ENCODE measurements at places on chromosomes 12 and 14.

DNA sequence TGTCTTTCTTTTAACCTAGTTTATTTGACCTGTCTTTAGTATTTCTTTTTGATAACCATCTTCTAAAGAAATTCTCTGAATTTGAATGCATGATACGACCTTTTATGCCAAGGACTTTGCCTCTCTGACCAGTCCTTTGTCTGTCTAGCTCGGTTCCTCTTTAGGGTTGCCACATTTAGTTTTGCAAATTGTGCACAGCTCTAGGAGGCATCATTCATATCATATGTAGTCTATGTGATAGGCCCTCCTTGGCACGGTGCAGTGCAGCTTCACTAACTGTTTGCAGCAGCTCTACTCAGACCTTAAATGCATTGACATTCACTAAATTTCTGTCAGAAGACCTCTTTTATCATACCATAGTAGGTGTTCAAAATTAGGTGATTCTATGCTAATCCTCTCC is 75.6 kb downstream of the USP15 start:
- H3K36me3 ChIP-seq, result no peaks in the 10 kb centered on the region
- H3K27me3 ChIP-seq, result no peaks in the 10 kb centered on the region
- no peak overlapping the region for H3K27ac ChIP-seq
- no peaks in the 10 kb centered on the region for H3K4me1 ChIP-seq
- DNase-seq, result no peak
- H3K4me3 ChIP-seq, result no peak overlapping the region

GRCh38 chr12:14962153-14962539 is 745 bp upstream of the ARHGDIB start:
- no peaks in the 10 kb centered on the region for H3K4me1 ChIP-seq
- no peak overlapping the region for H3K4me3 ChIP-seq
- no peak overlapping the region for H3K27ac ChIP-seq
- H3K36me3 ChIP-seq, result no peaks in the 10 kb centered on the region
- no peak for DNase-seq
- H3K27me3 ChIP-seq, result no peaks in the 10 kb centered on the region

GRCh38 chr12:110846615-110847566 is at the start of gene CCDC63:
CCDC63 (plus strand) TSS chr12:110846987; CDS start chr12:110852955, 5,968 bp downstream.
- DNase-seq, result no peak
- no peaks in the 10 kb centered on the region for H3K27me3 ChIP-seq
- H3K36me3 ChIP-seq, result no peaks in the 10 kb centered on the region
- peaks cover 5% of the 10 kb centered on the region for H3K4me1 ChIP-seq

- no peak overlapping the region for H3K27ac ChIP-seq
- DNase-seq, result no peak
- H3K4me3 ChIP-seq, result no peak overlapping the region
- H3K27me3 ChIP-seq, result no peaks in the 10 kb centered on the region
Measured at GRCh38 chr12:54351341-54351740, 12.9 kb downstream of the GPR84 start.

GRCh38 chr12:132723015-132723763 is 12.5 kb downstream of the PGAM5 start:
- H3K36me3 ChIP-seq, result peaks cover 27% of the 10 kb centered on the region
- H3K27me3 ChIP-seq, result no peaks in the 10 kb centered on the region
- no peak overlapping the region for H3K4me3 ChIP-seq
- H3K4me1 ChIP-seq, result peaks cover 8% of the 10 kb centered on the region
- H3K27ac ChIP-seq, result peak overlapping the region; percentile 13

DNA sequence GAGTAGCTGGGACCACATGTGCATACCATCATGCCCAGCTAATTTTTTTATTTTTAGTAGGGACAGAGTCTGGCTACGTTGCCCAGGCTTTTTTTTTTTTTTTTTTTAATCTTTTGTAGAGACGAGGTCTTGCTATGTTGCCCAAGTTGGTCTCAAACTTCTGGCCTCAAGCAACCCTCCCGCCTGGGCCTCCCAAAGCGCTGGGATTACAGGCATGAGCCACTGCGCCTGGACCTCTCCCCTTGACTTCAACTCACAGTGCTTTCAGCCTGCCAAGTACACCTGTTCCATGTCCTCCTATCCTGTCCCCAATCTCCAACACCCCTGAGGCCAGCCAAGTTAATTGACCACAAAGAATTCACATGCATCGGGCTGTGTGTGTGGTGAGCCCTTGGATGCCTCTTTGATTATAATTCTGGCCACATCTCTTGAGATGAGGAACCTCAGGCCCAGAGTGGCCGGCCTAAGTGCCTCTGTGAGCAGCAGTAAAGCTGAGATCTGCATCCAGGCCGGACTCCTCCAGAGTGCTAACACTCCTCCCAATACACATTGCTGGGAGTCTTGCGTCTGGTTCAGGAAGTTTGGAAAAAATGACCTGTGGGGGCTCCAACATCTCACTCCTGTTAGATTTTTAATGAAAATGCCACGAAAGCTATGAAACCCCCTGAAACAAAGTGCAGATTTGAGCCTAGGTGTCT is 6.8 kb downstream of the RAB35 start:
- H3K27me3 ChIP-seq, result no peaks in the 10 kb centered on the region
- no peak overlapping the region for H3K4me3 ChIP-seq
- DNase-seq, result no peak
- H3K27ac ChIP-seq, result no peak overlapping the region

DNA sequence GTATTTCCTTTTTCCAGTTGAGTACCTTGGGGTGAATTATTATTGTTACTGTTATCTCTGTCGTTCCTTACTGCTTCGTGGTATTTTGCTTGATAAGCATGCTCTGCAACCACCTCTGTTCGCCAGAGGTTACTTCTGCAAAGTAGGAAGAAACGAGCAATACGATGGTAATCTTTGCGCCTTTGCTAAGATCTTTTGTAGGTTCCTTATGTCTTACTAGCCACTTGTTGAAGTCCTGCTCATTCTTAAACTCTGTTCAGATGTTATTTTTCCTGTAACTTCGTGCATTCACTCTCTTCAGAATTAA is 729 bp upstream of the M6PR start:
- peak overlapping the region; percentile 100 for H3K4me3 ChIP-seq
- H3K36me3 ChIP-seq, result peaks cover 7% of the 10 kb centered on the region
- peak overlapping the region; percentile 96 for H3K27ac ChIP-seq
- peaks cover 9% of the 10 kb centered on the region for H3K4me1 ChIP-seq

DNA sequence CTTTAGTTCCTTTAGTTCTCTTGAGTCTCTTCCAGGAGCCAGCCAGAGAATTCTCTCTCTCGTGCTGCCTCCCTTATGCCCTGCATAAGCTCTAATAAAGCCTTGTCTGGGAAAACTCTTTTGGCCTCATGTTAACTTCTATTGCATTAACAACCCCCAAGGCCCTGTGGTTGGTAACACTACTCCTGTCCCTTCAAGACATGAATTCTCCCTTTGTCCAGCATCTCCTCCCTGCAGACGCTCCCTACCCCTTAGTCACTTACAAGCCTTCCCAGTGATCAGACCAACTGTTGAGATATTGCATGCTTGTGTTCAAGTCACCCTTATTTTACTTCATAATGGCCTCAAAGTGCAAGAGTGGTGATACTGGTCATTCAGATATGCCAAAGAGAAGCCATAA is 12.1 kb downstream of the LTBR start:
- H3K27me3 ChIP-seq, result no peaks in the 10 kb centered on the region
- H3K4me1 ChIP-seq, result no peaks in the 10 kb centered on the region
- DNase-seq, result no peak

- H3K36me3 ChIP-seq, result no peaks in the 10 kb centered on the region
- no peak for DNase-seq
- no peak overlapping the region for H3K27ac ChIP-seq
- no peaks in the 10 kb centered on the region for H3K27me3 ChIP-seq
- H3K4me1 ChIP-seq, result peaks cover 23% of the 10 kb centered on the region
Measured at GRCh38 chr14:99980299-99980698, 84.9 kb upstream of the EVL start.

DNA sequence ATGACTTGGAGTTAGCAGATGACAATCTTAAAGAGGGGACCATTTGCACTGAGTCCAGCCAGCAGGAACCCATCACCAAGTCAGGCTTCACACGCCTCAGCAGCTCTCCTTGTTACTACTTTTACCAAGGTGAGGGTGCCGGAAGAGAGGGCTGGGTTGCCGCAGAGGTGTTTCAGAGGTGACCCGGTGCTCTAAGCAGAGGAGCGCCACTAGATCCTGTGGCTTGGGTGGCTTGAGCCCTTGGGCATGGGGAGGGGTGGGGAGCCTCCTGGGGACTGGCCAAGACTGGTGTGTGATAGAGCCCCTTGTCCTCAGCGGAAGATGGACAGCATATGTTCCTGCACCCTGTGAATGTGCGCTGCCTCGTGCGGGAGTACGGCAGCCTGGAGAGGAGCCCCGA is 17.7 kb downstream of the POP5 start:
- H3K27ac ChIP-seq, result no peak overlapping the region
- no peaks in the 10 kb centered on the region for H3K4me1 ChIP-seq
- no peaks in the 10 kb centered on the region for H3K27me3 ChIP-seq

DNA sequence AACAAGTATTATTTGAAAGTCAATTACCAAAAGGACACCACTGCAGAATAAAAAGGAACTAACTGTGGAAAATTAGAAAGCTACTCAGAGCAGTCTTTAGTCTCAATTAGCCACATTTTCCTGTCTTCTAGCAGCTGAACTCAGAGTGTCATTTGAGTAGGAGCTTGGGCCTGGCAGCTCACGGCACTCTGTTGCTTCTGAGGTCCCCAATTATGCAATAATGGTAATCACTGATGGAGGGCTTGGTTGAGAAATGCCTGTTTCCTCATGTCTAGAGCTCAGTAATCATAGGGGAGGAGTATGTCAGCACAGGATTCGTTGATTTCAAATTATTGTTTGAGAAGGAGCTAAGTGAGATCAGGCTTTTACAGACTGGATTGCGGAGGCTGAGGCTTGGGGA is 108.6 kb downstream of the VRK1 start:
- DNase-seq, result no peak
- H3K4me1 ChIP-seq, result no peaks in the 10 kb centered on the region
- no peak overlapping the region for H3K27ac ChIP-seq
- no peaks in the 10 kb centered on the region for H3K36me3 ChIP-seq
- H3K4me3 ChIP-seq, result no peak overlapping the region

DNA sequence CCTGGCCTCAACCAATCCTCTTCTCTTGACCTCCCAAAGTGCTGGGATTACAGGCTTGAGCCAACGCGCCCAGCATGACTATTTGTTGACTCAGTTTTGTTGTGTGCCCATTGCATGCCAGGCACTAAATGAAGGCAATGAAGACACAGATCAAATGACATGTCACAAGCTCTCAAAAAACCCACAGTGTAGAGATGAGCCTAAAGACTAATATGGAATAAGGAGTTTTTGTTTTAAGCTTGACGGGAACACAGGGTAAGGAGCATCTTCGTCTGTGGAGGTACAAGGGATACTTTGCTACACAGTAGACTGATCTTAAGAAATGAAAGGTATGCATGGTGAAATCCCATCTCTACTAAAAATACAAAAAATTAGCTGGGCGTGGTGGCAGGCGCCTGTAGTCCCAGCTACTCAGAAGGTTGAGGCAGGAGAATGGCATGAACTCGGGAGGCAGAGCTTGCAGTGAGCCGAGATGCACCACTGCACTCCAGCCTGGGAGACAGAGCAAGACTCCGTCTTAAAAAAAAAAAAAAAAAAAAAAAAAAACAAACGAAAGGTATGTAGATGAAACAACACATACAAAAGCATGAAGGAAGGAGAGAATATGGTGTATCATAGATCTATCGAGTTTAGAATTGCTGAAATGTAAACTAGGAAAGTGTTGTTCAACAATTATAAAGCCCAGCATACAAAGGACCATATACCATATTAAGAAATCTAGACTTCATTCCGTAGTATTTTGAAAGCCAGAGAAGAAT is 122.1 kb upstream of the PTPRB start:
- no peaks in the 10 kb centered on the region for H3K4me1 ChIP-seq
- H3K27ac ChIP-seq, result no peak overlapping the region
- H3K27me3 ChIP-seq, result no peaks in the 10 kb centered on the region
- DNase-seq, result no peak

DNA sequence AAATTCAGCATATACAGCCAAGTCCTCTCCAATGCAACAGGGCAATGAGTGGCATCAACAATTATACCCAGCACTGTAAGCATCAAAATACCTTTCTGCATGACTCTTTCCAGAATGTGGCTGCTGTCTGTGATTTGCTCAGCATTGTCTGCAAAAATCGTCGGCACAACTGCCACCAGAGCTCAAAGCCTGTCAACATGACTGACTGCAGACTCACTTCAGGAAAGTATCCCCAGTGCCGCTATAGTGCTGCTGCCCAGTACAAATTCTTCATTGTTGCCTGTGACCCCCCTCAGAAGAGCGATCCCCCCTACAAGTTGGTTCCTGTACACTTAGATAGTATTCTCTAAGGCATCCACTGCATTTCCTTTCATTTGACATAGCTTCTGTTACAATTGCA is 735 bp downstream of the RNASE6 start:
- no peak overlapping the region for H3K4me3 ChIP-seq
- H3K36me3 ChIP-seq, result no peaks in the 10 kb centered on the region
- no peak overlapping the region for H3K27ac ChIP-seq
- H3K4me1 ChIP-seq, result no peaks in the 10 kb centered on the region

GRCh38 chr14:89493877-89494634 is 77.0 kb upstream of the FOXN3 start:
- no peaks in the 10 kb centered on the region for H3K36me3 ChIP-seq
- no peak overlapping the region for H3K27ac ChIP-seq
- no peaks in the 10 kb centered on the region for H3K27me3 ChIP-seq

- H3K27me3 ChIP-seq, result no peaks in the 10 kb centered on the region
- no peak overlapping the region for H3K4me3 ChIP-seq
- no peaks in the 10 kb centered on the region for H3K36me3 ChIP-seq
- H3K4me1 ChIP-seq, result no peaks in the 10 kb centered on the region
Measured at GRCh38 chr12:22700106-22700505, 75.1 kb downstream of the ETNK1 start.

DNA sequence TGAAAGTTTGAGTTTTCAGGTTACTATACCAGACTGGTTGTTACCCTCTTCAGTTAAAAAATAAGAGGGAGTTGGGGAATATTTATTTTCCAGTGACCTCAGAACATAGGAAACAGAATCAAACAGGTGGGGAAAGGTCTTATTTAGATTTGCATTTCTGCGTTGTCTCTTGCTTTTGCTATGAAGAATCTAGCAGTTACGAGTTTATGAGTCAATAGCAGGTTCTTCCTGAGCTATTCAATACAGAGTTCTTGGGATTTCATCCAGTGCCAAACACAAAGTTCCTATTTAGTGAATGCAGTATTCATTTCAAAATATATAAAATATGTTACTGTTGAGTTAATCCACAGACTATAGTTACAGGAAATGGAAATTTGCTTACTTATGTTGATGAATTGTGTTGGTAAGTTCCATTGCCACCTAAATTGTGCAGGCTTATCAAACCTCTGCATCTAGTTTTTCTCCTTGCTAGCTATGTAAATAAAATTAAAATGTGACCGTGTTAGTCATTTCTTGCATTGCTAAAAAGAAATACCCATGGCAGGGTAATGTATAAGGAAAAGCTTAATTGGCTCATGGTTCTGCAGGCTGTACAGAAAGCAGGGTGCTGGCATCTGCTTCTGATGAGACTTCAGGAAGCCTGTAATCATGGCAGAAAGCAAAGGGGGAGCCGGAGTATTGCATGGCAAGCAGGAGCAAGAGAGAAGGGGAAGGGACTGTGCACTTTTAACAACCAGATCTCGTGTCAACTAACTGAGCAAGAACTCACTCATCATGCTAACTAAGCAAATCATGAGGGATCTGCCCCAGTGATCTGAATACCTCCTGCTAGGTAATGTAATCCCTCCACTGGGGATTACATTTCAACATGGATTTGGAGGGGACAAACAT is 110.2 kb downstream of the KTN1 start:
- peaks cover 13% of the 10 kb centered on the region for H3K4me1 ChIP-seq
- no peak overlapping the region for H3K4me3 ChIP-seq
- H3K36me3 ChIP-seq, result peaks cover 7% of the 10 kb centered on the region
- DNase-seq, result peak; percentile 12
